Activated CD8-positive, alpha-beta memory T cell treated with anti-CD3 and anti-CD28 coated beads for 1 hour (primary cell): ENCODE measurements at places on chromosomes 6 and 20.

- no peak for DNase-seq
Measured at GRCh38 chr20:3383878-3384495, 23.5 kb downstream of the DNAAF9 start.

- DNase-seq: no peak
Measured at GRCh38 chr6:145819994-145820393, 5.4 kb upstream of the FBXO30 start.

- DNase-seq: no peak
Measured at GRCh38 chr20:58169450-58169849, 59.0 kb downstream of the ANKRD60 start.

DNA sequence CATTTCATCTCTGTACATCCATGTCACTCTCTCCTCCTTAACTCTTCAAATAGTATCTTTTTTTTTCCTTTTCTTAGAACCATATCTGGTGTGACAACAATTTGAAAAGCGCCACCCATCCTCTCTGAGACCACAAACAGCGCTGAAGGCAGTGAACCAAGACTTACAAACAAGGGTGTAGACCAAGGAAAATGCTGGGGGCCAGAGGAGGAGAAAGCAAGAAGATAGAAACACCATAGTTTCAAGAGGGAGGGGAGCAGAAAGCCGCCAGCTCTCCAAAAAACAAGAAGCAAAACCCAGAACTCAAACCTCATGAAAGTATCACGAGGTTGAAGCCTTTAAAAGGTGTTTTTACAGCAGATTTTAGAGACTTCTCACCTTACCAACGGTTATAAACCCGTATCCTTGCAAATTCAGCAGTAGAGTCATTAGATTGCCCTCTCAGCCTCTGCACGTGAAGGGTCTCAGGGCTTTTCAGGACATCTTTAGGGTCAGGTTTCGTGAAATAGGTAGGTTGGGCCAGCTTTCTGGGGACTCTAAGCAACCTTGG is 13.3 kb upstream of the RIPOR2 start:
- DNase-seq: no peak

- DNase-seq: no peak
Measured at GRCh38 chr6:144066255-144066654, 29.1 kb downstream of the SF3B5 start.

- no peak for DNase-seq
Measured at GRCh38 chr6:38567436-38567835, 72.3 kb downstream of the BTBD9 start.
